ENCODE measurements at places on chromosomes 2 and 18.

- DNase-seq, result no peak
These were observed 80.8 kb upstream of the NFATC1 start for GRCh38 chr18:79314838-79315388.

GRCh38 chr2:138036522-138036921 lies 72.2 kb downstream of the HNMT start:
- DNase-seq, result no peak

- DNase-seq, result no peak
These were observed 72.9 kb downstream of the EN1 start for GRCh38 chr2:118774458-118775133.

DNA sequence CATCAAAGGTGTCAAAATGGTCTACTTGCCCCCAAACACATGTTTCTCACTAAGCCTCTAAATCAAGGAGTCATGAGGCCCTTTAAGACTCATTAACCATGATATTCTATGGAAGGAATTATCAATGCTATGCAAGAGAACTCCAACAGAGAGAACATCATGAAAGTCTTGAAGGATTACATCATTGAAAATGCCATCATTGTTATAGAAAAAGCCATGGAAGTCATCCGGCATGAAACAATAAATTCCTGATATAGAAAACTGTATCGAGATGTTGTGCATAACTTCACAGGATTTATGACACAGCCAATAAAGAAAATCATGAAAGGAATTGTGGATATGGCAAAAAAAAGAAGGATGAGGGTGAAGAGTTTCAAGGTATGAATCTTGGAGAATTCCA lies 1363.6 kb upstream of the CDH2 start:
- DNase-seq, result no peak

GRCh38 chr2:107712857-107713256 lies 113.8 kb upstream of the RGPD4 start:
- no peak for DNase-seq

DNA sequence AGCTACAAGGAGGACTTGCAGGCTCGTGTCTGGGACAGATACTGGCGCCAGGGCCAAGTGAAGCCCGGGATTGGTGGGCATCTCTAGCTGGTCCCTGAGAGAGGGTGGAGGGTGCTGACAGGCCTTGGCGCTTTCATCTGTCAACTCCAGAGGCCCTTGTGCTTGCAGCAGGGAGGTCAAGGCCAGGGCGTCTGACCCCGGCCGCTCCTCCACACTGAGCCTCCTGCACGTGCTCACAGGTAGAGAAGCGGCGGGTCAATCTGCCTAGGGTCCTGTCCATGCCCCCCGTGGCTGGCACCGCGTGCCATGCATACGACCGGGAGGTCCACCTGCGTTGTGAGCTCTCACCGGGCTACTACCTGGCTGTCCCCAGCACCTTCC lies 9.5 kb downstream of the CAPN10 start:
- DNase-seq, result no peak

- no peak for DNase-seq
These were observed 111.8 kb upstream of the SLC35G4 start for GRCh38 chr18:11497585-11497984.

GRCh38 chr2:61456070-61456745 lies 14.7 kb downstream of the USP34 start:
- DNase-seq, result no peak

GRCh38 chr18:63099848-63100629 lies 219.5 kb downstream of the BCL2 start:
- no peak for DNase-seq

- DNase-seq, result no peak
These were observed 20.7 kb downstream of the FOSL2 start for GRCh38 chr2:28413152-28413898.

DNA sequence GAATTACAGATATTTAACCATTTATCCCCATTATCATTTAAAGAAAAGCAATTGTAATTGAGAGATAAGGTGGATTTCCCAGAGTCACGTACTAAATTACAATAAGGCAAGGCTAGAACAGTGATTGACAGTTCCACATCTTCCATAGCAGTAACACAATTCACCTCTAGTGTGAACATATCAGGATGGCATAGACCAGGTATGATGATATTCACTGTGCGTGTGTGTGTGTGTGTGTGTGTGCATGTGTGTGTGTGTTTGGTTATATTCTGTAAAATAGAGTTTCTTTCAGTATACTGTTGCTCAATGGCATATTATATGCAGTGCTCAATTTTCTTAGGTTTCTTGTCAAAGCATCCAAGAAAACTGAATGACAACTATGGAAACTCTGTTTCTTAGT lies 1.7 kb downstream of the SCN2A start:
- DNase-seq, result no peak

GRCh38 chr18:34624551-34624950 lies 85.5 kb upstream of the DTNA start:
- no peak for DNase-seq

DNA sequence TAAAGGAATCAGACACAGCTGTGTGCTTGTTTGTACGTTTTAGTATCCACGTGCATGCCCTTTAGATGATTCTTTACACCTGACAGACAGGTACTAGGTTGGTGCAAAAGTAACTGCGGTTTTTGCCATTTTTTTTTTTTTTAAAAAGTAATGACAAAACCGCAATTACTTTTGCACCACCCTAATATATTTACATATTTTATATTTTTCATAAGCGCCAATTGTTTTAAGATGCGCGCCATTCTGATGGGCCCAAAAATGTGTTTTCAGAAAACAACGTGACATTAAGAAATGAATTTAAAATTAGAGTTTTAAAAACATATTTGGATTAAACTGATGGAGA lies 972 bp upstream of the COBLL1 start:
- no peak for DNase-seq

GRCh38 chr2:172168917-172169346 lies 66.2 kb upstream of the DLX2 start:
- no peak for DNase-seq

DNA sequence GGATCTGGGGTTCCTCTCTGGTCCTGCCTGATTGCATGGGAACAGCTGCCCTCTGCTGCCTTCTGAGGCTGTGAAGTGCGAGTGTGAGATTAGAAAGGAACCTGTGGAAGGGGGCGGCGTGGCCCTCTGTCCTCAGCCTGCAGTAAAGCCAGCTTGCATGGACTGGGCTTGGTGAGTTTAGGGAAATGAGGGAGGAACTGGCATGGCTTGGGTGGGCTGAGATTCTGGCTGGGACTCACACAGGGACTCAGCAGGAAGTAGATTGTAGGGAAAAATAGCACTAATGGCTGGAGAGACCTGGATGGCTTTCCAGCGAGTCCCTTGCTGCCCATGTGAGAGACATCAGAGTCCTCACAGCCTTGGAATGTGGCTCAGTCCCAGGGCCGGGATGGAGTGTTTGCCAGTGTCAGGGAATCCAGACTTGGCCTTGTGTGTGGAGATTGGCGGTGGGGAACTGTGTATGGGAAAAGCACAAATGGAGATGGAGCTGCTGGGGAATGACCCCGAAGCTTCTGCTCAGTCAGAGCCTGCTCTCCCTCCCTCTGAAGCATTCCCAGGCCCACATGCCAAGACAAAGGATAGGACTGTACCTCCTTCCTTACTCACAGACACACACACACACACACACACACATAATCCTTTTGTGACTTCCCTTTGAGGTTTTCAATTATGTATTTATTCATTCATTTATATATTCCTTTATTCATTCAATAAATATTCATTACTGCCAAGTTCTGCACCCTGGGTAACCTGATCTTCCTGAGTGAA lies 115.4 kb downstream of the ACAA2 start:
- peak; percentile 25 for DNase-seq

DNA sequence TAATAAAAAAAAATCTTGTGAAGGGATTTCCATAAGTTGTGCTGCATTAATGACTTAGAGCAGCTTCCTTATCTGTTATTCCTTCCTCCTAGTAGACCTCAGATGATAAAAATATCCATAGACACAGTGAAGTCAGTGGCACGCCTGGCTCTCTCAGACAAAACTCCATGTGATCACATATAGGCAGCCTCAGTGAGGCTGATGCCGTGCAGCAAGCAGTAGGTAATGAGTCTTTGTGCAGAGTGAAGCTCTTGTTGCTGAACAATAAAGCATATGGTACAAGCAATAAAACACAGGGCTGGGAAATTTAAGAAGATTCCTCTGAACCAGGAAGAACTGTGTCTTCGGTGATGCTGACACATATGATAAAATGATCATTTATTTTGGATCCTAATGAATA lies 102.7 kb downstream of the CSRNP3 start:
- no peak for DNase-seq

DNA sequence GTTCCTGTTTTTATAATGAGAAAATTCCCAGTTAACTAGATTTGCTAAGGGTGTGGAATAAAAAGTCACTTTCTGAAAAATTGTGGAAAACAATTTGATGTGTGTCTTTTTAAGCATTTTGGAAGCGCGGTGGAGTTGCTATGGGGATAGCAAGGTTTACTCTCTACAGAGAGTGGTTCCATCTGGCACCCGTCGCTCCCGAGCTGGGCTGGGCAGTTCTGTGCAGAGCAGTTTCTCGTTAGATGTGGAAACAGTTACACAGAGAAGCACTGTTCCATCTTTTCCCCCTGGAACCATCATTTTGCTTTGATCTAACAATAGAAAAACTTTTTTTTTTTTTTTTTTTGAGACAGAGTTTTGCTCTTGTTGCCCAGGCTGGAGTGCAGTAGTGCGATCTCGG lies 17.4 kb downstream of the LDLRAD4 start:
- DNase-seq, result no peak

DNA sequence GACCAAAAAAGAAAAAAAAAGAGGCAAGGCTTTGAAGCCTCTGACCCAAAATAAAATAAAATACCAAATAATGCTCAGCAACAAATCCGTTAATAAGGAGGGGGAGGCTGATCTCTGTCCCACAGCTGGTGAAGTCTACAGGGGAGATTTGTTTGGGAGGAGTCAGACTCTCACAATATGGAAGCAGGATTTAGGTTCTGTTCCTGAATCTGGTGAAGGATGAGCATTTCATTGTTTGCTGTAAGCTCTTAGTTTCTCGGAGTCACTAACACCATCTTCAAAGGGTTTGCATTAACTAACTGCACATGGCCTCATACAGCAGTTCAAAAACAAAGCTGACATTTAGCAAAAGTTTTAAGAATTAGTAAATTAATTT lies 339.4 kb upstream of the TNP1 start:
- no peak for DNase-seq

GRCh38 chr2:216283038-216283900 lies 89.0 kb downstream of the MARCHF4 start:
- DNase-seq, result no peak

GRCh38 chr2:49002750-49003149 lies 151.6 kb downstream of the FSHR start:
- DNase-seq, result no peak

- no peak for DNase-seq
These were observed 275.5 kb downstream of the SS18 start for GRCh38 chr18:25814841-25815458.

DNA sequence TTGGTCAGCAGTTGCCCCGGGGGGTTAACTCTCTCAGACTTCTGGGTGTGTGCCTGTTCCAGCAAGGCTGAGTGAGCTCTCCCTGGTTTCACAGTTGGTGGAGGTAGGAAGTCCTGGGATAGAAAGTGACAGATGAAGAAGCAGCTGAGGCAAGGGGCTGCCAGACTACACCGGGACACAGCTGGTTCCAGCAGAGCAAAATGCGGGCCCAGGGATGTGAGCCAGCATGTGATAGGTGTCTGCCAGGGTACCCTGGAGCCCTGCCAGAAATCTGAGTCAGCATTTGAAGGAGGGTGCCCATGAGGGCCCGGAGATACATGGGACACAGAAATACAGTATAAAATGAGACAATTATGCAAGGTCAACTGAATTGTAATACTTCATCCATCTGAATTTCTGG lies 79.3 kb upstream of the LGALSL start:
- peak; percentile 10 for DNase-seq

DNA sequence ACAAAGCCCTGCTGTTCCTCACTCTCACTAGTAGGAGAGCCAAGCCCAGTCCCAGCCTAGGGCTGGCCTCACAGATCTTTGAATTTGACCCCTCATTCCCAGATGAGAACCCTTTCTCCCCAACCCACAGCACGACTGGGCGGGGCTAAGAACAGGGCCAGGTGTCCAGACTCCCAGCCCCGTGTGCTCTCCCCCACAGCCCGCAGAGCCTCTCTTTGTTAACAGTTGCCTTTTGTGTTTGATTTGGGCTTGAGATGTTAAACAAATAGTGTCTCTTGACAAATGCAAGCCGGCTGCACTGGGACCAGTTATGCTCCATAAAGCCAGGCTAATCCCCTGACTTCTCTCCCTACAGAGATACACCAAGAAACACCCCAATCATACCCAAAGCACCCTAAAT lies 4.7 kb upstream of the KCNK3 start:
- DNase-seq, result no peak

DNA sequence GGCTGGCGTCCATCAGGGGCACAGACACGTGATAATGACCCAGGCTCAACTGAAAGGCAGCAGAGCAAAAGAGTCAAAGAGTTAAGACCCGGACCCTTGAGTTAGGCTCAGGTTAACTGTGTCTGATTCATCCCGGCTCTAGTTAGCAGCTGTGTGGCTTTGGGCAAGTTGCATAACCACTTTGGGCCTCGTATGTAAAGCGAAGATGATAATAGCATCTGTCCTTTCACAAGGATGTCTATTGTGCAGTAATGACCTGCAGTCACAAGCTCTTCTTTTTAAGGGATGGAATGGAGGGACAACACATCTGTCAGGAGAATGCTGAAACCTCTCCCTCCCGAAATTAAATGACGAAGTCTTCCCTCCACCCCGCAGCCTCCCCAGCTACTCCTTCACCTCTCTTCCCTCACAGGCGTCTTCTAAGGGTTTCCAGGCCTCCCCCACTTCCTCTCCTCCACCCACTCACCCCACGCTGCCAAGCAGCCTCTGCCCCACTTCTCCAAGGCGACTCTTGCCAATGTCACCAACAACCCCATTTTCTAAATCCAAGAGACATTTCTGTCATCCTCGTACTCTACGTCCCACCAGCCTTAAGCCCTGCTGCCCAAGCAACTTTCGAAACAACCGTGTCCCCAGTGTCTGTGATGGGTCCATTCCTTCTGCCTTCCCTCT lies 135.1 kb upstream of the ID2 start:
- DNase-seq, result no peak

- no peak for DNase-seq
These were observed 50.3 kb upstream of the GREB1L start for GRCh38 chr18:21191596-21192307.

Measured in retinal pigment epithelial cell (primary cell).